ENCODE measurements at places on chromosomes 5 and 9.

GRCh38 chr5:135740475-135740874 is 94.0 kb upstream of the SLC25A48 start:
- DNase-seq = peak; percentile 91

DNA sequence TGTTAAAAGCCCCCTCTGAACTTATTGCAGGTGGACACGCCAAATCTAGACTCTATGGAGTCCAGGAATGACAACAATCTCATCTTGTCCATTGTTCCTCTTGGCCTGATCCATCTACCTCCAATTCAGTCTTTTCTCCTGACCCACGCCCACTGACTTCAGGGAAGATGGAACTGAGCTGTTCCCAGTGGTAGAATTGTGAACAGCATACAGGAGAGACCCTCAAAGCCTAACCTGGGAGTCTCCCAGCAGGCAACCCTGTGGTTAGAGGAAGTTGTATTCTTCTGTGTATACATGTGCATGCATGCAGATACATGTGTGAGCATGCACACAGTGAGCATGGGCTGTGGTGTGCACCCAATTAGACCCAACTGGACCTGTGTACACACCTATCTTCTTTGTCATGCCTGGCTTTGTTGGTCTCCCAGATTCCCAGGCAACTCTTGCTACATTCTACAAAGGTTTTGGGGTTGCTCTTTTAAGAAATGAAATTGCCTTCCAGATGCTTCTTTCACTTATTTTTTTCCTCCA is 286.0 kb downstream of the ZSWIM6 start:
- no peak for DNase-seq

DNA sequence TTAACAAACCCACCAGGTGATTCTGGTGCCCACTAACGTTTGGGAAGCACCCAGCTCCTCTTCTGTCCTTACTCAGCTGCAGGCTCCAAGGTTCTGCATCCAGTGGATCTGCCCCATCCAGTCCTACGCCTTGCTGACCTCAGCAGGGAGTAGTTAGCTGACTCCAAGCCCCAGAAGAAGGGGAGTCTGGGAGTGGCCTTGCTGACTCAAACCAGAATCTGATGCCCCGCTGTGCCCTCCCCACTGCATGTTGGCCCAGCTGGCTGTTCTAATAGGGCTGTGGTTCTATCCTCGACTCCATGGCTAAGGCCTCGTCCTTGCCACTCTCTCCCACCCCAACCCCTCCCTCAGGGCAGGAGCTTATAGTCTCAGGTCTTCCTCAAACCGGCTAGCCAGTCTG is 136.3 kb downstream of the TTLL11 start:
- no peak for DNase-seq

- DNase-seq = no peak
Observed at GRCh38 chr9:114386361-114386885, 1.4 kb downstream of the AKNA start.

DNA sequence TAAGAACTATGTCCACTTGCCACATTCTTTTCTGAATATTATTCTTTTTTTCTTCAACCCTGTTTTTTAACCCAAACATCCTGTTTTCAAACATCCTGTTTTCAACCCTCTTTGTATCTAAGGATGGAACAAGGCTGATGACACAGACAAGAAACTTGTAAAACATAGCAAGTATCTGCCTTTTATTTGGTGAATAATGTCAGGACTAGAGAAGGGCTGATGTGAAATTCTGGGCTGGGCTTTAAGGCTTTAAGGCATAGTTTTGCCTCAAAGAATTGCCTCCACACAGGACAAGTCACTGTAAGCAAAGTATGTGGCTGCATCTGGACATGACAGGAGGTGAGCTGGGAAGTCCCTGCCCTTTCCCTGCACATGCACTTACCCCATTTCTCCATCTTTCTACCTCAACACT is 42.5 kb upstream of the RIC1 start:
- DNase-seq = no peak

GRCh38 chr9:129949821-129950220 is 93.2 kb downstream of the FNBP1 start:
- DNase-seq = no peak

DNA sequence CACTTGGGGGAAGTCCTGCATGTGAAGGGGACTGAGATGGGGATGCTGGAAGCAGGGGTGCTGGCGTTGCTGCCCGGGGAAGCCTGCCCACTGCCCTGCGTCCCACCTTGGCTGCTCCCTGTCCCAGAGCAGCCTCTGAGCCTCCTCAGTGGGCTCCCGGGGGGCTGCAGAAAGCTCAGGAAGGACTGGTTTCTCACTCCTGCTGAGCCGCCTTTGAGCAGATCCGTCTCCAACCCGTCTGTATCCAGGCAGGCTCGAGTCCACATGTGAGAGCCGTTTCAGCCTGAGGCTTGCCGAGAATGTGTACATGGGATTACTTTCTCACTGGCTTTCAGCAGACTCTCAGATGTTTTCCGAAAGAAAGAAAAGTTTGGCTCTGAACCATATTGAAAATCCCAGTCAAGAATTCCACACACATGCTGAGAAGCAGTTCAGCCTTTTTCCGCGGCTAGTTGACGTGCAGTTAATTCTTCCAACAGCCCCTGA is 95.3 kb upstream of the COL5A1 start:
- no peak for DNase-seq

DNA sequence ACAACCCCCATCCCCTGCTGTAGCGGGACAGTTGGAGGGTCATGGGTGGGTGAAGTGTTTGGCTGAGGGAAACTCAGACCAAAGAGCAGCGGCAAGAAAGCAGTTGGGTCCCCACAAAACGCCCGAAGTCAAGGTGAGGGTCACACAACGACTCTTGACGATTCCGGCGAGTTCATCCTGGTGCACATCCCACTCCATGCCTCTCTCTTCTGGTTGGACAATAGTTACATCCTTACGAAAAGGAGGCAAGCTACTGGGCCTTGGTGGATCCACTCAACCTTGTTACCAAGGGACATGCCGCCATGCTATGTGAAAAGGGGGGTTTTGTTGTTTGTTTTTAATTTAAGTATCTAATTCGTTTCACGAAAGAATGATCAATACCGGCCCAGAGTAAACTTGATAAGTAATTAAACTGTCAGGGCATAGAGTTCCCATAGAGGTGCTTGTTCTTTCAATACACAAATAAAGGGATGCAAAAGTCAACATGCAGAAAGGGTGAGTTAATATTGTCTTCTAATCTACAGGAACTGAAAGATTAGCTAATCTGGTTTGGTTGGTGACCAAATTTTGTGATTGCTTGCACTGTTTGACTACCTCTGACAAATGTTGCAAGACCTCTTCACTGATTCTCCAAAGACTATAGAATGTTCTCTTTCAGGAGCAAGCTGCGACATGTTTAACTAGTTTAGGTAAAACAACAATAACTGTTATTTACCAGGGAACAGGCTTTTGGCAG is 732 bp upstream of the SMIM15 start:
- DNase-seq = peak; percentile 28

GRCh38 chr9:29750062-29750461 is 2176.8 kb upstream of the C9orf72 start:
- no peak for DNase-seq

DNA sequence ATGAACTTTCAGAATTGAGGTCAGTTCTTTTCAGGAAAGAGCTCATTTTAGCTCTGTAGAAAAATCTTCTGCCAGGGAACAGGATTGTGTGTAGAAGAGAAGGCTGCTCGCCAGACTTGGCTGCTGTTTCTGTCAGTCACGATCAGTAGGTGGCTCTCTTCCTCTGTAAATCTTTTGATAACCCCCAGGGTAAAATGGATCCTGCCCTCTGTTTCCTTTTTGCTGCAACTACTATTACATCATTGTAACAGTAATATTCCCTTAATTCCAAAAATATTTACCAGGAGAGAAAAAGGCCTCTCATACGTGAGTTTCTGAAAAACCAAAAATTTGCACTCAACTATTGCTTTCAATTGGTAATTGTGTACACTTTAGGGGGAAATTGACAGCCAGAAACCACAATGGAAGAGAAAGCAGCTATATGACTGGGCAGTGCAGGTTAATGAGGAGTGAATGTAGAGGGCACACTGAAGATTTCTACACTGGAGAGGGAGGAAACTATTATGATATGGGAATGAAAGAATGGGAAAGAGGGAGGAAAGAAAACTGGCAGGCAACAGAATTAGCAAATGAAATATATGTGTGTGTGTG is 12.3 kb downstream of the IFNA21 start:
- DNase-seq = peak; percentile 4

DNA sequence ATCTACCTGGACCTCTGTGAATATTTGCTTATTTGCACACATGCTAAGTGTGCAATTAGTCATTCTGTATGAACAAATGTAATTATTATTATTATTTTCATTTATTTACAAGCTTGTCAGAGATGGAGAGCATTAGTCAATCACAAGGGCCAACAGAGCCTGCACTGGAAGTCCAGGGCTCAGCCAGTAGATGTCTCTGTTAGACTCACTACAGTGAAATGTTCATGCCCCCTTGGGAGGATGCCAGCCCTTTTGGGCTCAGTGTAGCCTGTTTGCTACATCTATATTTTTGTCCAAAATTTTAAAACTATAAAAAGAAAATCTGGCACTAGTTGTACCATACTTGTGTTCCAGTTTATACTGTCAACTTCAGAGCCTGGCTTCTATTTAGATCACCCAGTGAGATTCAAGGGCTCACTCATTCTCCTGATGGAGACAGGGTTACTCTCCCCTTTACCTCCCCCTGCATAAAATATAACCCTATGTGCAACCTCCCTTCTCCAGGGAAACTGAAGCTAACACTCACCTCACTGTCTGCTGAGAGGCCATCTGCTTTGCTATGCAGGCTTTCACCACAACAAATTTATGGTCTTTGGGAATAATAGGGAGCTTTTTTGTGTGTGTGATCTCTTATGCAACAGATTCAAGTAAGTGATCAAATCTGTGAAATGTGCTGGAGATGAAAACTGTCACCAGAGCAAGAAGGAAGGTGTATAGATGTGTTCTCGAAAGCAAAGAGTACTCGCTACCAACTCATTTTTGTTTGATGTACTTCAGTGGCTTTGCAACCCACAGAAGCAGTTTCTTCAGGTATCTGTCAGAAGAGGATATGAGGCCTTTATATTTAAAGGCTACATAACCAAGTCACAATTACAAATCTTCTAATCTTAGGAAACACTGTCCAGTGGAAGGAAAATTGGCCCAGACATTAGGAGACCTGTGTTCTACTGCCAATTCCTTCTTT is 99.9 kb upstream of the TLE4 start:
- DNase-seq = peak; percentile 16

GRCh38 chr5:133113331-133114061 is 61.7 kb downstream of the HSPA4 start:
- no peak for DNase-seq

- no peak for DNase-seq
Observed at GRCh38 chr5:126178521-126178920, 244.7 kb upstream of the GRAMD2B start.

DNA sequence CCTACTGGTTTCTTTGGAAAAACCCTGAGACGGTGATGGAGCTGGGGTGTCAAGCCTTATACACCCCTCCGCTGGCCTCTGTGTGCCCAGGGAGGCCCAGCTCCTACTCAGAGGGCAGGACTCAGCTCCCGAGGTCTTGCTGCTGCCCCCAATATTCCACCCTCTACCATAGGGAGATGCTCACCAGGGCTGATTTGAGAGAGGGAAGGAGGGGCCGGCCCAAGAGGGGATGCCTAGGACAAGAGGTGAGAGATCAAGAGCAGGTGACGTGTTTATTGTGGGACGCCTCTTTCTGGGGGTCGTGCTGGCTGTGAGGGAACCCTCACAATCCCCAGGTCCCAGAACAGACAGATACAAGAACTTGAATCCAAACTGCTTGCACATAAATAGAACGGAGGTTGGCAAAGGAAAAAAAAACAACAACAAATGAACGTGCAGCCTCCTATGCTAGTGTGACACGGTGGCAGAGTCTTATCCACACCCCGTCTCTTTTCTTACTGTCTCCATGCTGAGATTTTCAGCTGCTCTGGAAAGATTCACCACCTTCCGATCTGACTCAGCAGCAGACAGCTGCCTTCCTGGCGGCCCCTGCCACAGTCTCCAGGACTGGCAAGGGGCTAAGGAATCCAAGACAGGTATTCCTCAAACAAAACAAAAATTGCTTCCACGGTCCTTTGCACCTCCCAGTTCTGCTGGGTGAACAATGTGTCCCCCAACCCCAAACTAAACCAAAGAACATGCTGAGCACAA is 22.3 kb downstream of the FABP6 start:
- DNase-seq = no peak

DNA sequence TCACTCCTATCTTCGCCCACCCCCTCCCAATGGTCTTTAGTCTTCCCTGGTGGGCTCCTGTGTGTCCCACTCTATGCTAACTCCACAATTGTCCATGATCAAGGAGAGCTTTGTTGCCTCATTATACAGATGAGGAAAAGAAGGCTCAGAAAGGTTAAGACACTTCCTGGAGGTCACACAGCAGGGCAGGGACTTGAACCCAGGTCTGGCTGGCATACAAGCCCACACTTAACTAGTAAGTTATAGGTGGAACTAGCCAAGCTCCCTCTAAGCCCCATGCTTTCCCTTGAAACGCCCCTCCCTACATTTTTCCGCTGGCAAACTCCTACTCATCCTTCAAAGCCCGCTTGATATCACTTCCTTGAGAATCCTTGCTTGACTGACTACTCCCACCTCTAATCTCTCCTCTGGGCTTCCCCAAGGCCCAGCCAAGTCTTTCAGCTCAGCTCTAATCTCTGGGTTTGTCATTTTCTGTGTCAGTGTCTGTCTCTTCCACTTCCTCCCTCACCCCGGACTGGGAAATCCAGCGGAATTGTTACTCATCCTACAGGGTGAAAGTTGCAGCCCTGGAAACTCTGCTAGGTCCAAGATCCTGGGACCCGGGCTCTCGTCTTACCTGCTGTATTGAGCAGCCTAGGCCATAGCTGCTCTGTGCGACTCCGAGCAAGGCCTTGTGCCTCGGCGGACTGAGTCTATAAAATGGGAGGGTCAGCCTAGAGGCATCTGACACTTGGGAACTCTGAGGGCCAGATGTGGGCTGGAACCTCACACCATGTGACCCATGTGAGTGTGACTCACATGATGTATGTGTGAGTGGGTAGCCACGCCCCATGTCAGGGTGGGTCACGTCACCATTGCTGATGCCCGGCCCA is 144.5 kb downstream of the GAPVD1 start:
- DNase-seq = no peak

GRCh38 chr9:8349376-8349775 is 549.8 kb upstream of the DMAC1 start:
- no peak for DNase-seq

Data from RPMI8226 (cell line).